Fibroblast of pulmonary artery (primary cell): ENCODE measurements at places on chromosomes 3 and 15.
A peak's percentile ranks its signal among the peaks of the same experiment; 100 is the strongest.

DNA sequence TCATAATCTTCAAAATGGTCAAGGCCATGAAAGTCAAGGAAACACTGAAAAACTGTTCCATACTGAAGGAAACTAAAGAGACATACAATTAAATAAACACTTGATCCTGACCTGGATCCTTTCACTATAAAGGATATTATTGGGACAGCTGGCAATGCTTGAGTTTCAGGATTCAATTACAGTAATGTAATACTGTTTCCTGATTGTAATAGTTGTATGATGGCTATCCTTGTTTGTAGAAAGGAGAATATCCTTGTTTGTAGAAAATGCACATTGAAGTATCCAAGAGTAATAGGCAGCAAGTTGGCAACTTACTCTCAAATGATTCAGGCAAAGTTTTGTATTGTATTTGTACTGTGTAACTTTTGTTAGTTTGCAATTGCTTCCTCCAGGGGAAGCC lies 4.6 kb downstream of the CIDEC start:
- no peak for DNase-seq

GRCh38 chr3:150520408-150520807 lies 25.9 kb downstream of the SERP1 start:
- DNase-seq, result no peak

GRCh38 chr15:27017168-27017809 lies 46.3 kb downstream of the GABRG3 start:
- peak; percentile 66 for DNase-seq

- peak; percentile 64 for DNase-seq
Measured at GRCh38 chr15:78052001-78052401, 25.5 kb downstream of the TBC1D2B start.

DNA sequence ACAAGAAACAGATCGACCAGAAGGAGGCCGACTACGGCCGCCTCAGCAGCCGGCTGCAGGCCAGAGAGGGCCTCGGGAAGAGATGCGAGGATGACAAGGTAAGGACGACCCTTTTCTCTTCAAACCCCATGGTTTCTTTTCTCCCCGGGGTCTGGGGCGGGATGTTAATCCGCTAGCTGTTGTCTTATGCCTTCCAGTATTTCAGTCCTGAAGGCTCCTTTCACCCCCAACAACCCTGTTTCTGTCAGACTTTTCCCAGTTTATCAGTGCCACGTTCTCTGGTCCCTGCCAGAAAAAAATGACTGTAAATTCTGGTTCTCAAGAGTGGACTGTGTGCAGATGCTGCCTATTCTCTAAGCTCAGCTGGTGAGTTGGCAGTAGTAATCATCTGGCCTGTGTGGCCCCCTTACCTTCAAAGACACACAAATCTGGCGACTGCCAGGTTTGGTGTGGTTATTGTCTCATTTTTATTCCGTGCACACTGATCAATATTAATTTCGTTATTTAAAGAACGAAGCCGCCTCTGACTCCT lies 806 bp downstream of the GOLM2 start:
- no peak for DNase-seq

DNA sequence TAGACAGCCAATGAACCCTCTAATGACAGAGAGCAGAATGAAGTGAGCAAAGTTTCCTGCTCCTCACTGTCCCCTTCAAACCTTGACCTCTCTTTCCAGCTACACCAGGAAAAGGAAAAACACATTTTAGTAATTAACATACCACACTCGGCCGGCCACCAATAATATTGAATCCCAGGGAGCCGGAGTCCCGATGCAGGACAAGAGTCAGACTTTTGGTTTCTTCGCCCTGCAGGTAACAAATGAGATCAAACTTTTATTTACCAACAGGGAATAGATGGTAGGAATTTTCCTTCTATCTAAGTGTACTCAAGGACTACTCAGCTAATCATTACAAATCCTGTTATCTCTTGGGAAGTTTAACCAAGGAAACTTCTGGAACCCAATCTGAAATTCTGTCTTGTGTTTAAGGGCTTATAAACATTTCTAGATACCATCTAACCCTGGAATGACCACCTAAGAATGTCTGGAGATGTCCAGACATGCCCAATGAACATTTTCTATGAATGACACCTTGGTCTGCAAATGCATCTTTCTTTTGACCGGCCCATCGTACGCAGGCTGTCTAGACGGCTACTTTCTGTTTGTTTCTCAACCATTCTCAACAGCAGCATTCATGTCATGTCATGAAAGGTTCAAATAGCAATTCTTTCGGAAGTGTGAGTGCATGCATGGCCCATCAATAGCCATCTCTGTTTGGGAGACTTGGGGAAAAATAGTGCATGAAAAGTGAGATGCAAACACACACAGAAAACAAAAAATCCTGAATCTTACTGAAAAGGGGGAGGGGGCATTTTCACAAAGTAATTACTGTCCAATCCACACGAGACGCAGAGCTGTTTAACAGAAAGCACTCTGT lies 16.1 kb downstream of the PDZRN3 start:
- DNase-seq, result no peak

- no peak for DNase-seq
Measured at GRCh38 chr15:84855136-84855535, 29.3 kb upstream of the SLC28A1 start.

- DNase-seq, result no peak
Measured at GRCh38 chr3:10996345-10997013, 3.9 kb downstream of the SLC6A1 start.

GRCh38 chr3:124063197-124063909 lies 71.4 kb upstream of the ROPN1 start:
- no peak for DNase-seq

- DNase-seq, result peak; percentile 92
Measured at GRCh38 chr15:96428742-96429141, 98.2 kb downstream of the NR2F2 start.
